AG04449 (cell line): ENCODE measurements at places on chromosomes 7 and 10.

GRCh38 chr10:3714967-3715366 is 70.0 kb downstream of the KLF6 start:
- no peak for DNase-seq

- DNase-seq = no peak
These were observed 16.0 kb upstream of the HK1 start for GRCh38 chr10:69262292-69262751.

DNA sequence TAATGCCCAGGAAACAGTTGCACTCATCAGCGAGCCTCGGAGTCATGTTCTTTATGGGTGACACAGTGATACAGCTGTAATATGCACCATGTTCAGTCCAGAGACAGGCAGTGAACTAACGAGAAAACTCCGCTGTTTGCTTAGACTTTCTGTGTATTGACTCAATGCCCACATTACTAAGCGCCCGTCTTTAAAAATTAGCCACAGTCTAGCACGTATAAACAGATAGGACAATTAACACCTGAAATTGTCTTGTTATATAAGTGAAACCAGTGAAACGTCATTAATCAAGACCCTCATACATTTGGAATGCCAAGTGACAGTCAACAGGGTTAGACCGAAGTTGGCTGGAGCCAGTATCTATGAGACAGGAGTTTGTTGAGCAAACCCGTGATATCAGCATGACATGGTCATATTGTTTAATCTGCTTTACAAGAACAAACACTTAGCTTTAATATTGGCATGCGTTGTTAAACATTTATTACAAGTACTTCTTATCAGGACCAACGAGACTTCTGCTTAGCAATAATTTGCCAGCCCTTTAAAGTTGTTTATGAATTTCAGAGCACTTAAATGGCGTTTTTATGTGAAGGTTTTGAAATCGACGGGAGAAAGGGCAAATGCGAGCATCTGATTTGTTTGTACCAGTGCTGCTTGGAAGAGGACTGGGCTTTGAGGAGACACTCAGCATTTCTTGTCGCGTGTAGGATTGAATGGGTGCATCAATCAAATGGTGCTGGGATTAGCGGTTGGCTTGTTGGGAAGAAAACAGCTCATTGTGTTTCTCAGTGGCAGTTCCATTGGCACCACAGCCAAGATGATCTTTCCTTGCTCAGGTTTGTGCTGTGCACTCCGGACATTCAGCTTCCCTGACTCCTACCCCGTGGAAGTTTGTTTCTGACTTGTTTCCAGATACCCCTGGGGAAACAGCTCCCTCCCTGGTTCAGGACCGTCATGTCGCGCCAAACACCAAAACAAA is 56.3 kb downstream of the CAMK1D start:
- DNase-seq = no peak

GRCh38 chr7:31938650-31939049 is 131.6 kb downstream of the PDE1C start:
- DNase-seq = no peak

- DNase-seq = no peak
These were observed 483.7 kb upstream of the LRRN3 start for GRCh38 chr7:110607050-110607857.

- no peak for DNase-seq
These were observed 236.4 kb downstream of the WDR37 start for GRCh38 chr10:1292611-1293031.

DNA sequence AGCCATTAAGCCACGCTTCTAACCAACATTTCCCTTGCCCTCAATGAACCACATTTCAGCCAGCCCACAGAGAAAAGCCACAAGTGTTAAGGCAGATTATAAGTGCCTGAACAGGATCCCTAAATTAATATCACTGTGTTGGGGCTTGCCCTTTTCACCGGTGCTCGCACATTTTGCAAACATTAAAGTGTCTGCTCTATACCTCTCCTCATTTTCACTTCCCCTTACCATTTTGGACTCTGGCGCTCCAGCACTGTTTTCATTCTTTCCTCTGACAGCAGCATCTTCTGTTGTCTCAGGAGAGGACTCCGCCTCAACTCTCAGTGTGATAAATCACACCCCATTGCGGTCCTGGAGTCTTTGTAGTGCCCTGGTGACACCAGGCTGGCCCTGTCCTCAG is 274.2 kb downstream of the BAMBI start:
- no peak for DNase-seq

DNA sequence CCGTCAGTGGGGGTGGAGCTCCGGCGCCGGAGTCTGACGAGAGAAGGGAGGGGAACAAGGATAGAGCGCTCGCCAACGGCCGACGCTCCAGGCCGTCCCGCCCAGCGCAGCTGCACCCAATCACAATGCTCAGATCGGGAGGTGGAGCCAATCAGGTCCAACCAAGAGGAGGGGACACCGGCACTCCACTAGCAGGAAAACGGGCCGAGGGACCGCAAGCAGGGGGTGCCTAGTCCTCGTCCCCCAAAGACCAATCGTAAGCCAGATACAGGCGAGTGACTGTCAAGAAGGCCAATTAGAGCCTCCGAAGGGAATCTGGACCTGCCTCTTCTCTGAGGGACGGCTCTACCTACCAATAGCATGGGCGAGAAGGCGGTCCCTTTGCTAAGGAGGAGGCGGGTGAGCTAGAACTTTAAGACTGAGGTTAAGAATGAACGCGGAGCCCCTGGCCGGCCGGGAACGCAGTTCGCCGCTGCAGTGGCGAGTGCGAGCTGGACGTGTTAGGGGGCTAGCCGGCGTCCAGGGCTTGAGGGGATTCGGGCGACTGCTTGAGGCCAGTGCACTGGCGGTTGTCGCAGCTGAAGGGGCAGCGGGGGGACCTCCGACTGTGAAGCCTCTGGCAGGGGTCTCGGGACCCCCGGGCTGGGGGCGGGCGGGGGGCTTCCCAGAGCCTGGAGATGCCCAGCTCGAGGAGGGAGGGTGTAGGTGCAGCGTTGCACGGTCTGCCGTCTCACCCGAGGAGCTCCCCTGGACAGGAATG is at the start of gene FBXO24:
Gene FBXO24 (plus strand): TSS at position 63 of the 760 bp plus-strand sequence. CDS start 298 bp downstream, at position 361.
- DNase-seq = peak; percentile 100

DNA sequence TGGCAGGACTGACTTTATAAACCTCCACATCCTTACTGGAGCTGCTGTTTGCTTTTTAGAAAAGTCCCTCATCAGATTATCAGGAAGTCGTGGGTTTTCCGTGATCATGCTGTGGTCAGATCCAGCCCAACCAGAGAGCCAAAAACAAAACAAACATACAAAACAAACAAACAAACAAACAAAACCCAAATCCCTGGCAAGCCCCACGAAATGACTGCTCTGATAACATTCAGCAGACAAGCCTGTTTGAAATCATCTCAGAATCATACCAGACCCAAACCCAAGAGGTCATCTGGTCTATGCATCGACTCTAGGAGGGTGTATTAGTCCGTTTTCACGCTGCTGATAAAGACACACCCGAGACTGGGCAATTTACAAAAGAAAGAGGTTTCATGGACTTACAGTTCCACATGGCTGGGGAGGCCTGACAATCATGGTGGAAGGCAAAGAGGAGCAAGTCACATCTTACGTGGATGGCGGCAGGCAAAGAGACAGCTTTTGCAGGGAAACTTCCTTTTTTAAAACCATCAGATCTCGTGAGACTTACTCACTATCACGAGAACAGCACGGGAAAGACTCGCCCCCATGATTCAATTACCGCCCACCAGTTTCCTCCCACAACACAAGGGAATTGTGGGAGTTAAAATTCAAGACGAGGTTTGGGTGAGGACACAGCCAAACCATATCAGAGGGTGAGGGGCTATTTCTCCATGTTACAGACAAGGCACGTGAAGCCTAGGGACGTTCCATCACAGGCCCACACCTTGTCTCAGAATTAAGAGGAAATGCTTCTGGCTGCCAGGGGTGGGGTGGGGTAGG is 85.7 kb downstream of the PARP12 start:
- DNase-seq = no peak

- peak; percentile 55 for DNase-seq
These were observed 133.6 kb downstream of the BMPER start for GRCh38 chr7:34038816-34039470.

- no peak for DNase-seq
These were observed 55.8 kb downstream of the TACC2 start for GRCh38 chr10:122044713-122045112.

DNA sequence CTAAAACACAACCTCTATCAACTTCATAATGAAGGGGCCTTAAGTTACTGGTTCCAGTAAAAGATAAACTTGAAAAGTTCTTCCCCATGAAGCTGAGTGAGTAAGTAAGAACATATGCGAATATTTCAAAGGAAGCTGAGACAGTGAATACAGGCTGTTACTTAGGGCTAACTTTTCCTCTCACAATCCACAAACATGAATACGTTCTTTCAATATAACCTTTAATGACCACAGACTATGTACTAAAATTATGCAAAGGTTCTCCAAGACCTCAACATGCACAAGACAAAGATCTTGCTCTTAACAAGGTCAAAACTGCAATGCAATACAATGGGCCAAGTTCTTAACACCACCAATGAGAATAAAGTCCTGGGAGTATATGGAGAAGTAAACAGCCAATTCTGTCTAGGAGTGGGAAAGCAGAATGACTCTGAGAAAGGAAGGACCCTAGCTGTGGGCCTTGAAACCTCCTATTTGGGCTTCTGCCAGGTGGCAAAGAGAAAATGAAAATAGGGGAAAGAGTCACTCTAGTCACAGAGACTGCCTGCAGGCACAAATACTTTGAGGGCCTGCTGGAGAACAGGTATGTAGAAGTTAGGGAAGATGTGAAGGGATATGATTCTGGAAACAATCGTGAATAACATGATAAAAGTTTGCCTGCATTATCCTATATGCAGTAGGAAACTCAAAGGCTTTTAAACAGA is 43.7 kb downstream of the OSBPL3 start:
- DNase-seq = peak; percentile 37
